ENCODE measurements at places on chromosomes 12 and 14.
A peak's percentile ranks its signal among the peaks of the same experiment; 100 is the strongest.

GRCh38 chr14:68624541-68625220 is 168.2 kb downstream of the ZFP36L1 start:
- no peak for DNase-seq

- DNase-seq = no peak
Observed at GRCh38 chr12:131815131-131815530, 13.1 kb upstream of the MMP17 start.

DNA sequence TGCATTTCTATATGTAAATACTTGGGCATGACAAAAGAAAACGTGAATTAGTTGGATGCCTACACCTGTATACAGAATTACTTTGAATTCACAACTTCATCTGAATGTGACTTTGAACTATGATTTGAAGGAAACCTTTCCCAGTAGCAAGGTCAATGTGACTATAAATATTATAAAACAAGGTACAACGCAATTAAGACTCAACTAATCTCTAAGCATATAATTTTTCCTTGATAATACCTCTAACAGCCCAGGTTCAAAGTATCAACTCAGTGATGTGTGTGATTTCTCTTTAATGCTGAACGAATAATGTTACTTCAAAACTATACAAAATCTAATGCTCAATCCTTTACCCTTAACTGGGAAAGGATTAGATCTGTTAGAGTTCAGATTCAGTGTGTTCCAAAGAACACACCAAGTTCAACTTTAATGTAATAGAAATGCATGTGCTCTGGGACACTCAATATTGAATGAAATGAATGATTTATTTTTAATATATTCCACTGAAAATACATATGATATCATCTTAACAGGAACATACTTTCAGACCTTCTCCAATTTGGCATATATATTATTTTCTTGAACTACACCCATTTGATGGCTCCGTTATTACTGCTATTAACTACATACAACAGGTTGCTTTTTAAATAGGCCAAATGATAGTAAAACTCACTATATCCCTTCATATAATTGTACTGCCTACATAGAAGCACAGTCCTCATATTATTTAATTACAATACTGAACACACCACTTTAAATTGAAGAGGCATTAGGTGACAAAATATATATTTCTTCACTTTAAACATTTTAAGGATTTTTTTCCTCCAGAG is 40.1 kb upstream of the MTERF2 start:
- DNase-seq = no peak

- peak; percentile 39 for DNase-seq
Observed at GRCh38 chr14:92582706-92583452, 69.3 kb downstream of the RIN3 start.

DNA sequence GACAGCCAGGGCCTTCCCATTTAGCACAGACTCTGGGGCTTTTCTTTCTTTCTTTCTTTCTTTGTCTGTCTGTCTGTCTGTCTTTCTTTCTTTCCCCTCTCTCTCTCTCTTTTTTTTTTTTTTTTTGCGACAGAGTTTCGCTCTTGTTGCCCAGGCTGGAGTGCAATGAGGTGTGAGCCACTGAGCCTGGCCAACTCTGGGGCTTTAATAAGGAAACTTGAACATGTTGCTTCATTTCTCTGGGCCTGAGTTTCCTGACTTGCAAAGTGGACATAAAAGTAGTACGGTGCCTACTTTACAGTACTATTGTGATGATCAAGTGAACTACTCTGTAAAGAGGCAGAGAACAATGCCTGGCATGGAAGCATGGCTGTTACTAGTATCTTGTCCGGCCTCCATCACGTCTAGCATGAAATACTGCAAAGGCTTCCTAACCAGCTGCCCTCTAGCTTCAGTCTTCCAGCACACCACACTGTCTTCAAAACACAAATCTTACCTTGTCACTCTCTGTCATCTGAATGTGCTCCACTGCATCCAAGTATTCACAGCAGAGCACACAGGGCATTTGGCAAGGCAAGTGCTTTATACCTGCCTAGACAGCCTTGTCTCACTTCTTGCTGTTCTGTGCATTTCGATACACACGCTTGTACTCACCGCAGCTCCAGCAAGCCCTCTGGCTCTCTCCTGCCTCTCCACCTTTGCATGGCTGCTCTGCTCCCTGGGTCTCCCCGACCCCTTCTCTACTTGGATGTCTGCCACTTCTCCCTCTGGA is 96.7 kb downstream of the IRF2BPL start:
- no peak for DNase-seq

DNA sequence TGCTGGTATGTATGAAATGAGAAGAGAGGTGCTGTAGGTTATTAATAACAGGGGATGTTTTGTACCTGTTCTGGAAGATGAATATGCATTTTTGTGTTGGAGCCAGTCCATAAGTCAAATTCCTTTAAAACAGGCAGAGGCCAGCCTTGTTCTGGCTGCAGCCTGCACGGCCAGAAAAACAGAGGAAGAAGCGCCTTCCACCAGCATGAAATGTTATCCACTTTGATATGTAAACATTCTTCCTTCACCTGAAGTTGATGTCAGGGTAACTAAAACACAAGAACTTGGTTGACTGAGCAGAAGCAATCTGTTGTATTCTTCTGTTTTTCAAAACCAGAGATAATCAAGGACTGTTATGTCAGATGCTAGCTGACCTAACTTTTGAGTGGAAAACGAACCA is 237.9 kb upstream of the PLEKHG7 start:
- DNase-seq = no peak

DNA sequence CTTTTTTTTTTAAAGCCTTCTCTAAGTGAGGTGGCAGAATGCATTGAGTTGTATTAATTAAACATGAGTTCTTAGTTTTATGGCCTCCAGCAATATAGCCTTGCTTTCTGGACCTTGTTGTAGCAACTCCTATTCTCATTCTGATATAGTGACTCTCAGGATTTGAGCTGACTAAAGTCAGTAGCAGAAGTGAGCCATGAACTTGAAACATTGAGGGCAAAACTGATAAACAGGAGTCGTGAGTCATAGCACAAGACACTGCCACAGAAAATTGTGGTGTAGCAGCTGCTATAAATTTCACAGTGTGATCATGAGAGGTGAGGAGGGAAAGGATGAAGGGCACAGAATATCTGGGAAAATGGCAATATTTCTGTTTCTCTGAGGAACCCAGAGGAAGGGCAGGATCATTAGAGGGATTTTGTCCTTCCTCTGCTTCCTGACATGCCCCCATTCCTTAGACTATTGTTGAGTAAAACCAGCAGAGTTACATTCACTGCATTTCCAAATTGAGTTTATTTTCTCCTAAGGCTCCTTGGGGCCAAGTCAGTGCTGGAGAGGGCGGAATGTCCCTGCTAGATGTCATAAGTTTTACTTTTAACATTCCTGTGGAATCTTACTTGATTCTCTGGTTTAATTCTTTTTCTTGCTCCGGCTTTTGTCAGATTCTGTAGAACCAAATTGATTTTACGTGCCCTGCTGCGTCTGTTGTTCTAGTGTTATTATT is 7.5 kb downstream of the KLRG1 start:
- no peak for DNase-seq

DNA sequence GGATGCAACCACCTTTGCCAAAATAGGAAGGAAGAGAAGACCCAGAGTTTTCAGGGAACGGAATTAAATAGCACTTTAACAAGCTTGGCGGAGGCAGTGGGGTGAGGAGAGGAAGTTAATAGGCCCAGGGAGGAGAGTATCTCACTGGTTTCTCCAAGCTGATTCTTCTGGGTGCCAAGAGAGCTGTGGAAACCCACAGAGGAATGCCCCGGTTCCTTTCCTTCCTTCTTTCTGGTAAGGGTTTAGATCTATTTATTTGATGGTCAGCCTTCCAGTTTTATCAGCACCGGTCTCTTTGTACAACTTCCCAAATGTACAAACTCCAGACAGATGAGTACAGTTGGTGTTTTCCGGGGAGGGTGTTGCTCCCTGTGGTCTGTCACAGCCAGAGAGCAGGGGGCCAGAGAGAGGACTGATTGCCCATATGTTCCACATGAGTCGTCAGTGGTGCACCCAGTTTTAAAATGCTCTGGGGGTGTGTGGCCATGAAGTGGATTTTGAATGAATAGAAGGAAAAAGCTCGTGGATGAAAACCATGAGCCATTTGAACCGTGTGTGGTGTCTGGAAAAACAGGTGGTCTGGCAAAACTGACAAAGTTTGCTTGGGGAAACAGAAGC is 26.6 kb downstream of the PRKCH start:
- peak; percentile 64 for DNase-seq

GRCh38 chr14:92274055-92274454 is 48.9 kb upstream of the SLC24A4 start:
- no peak for DNase-seq

GRCh38 chr12:100529756-100530350 is 43.6 kb upstream of the GAS2L3 start:
- no peak for DNase-seq

DNA sequence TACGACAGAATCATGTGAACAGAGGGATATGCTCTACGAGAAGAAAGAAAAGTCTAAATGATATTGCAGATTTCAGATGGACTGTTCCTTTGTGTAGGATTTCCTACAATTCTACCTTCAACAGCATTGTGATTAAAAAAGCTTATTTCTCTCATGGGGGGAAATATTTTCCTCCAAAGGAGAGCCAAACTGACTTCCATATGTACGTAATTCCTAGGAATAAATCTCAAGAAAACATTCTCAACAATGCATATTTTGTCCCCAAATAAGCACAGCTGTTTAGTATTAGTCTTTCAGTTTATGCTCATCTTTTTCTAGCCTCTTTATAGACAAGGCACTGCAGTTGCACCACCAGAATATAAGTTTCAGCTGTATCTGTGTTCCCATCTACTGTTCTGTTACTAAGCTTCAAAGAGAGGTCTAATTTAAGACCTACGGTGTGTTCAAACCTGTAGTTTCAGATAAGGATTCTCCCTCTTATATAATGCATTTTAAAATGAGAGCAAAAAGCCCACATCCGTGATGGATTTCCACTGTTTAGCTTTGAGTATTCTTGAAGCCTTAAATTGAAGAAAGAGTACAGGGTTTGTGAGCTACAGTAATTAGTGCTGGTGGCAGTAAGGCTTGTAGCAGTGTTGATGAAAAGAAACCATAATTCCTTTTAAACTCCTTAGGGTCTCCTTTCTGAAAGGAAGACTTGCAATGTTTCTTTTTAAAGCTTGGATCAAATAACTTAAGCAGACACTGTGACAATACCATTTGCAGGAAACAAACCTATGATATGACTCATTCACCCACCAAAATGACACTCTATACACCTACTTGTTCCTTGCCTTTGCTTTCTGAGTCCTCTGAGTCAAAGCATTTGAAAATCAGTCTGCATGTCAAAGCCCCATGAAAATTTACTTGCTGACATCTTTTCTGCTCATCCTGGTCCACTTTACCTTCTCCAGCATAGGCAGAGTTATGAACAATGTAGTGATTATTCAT is 754.1 kb downstream of the NOVA1 start:
- no peak for DNase-seq

DNA sequence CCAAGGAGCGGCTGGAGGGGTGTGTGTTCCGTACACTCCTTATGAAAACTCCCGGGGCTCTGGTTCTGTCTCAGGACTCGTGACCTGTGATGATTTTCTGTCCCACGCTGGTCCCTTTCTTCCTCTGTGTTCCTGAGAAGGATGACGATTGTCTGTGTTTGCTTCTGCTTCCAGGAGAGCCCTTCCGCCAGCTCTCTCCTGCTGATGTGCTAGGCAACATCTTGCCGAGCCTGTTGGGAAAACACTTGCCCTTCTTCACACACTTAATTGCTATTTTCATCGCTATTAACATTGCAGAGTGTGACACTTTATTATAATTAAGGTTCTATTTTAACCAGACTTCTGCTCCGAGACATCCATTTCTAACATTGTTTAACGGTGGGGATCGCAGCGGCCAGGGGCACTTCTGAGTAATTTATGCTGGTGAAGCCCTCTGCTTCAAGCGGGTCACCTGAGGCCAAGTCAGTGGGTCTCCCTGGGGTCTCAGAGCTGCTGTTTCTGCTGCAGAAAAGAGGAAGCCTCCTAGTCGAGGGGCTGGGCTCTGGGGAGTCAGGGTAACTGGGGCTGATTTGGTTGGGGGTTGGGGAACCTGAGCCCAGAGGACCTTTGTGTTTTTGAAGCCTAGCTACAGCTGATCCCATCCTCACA is 88.6 kb downstream of the PRMT8 start:
- DNase-seq = no peak

- no peak for DNase-seq
Observed at GRCh38 chr12:16324772-16325171, 22.7 kb upstream of the MGST1 start.

DNA sequence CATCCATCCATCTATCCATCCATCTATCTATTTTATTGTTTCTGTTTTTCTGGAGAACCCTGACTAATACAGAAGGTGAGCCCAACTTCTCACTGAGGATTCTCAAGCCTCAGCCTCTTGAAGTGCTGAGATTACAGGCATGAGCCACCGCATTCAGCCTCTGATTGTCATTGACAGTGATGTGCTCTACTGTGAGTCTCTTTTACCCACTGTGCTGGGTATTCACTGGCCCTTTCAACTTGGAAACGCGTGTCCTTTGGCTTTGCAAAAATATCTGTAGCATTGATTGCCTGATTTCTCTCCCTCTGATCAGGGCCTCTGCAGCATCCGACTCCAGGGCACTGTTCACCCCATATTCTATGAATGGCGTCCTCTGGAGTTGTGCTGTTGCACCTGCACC is 29.6 kb upstream of the TCL1B start:
- no peak for DNase-seq

- no peak for DNase-seq
Observed at GRCh38 chr12:42789808-42790760, 200.5 kb upstream of the PRICKLE1 start.

DNA sequence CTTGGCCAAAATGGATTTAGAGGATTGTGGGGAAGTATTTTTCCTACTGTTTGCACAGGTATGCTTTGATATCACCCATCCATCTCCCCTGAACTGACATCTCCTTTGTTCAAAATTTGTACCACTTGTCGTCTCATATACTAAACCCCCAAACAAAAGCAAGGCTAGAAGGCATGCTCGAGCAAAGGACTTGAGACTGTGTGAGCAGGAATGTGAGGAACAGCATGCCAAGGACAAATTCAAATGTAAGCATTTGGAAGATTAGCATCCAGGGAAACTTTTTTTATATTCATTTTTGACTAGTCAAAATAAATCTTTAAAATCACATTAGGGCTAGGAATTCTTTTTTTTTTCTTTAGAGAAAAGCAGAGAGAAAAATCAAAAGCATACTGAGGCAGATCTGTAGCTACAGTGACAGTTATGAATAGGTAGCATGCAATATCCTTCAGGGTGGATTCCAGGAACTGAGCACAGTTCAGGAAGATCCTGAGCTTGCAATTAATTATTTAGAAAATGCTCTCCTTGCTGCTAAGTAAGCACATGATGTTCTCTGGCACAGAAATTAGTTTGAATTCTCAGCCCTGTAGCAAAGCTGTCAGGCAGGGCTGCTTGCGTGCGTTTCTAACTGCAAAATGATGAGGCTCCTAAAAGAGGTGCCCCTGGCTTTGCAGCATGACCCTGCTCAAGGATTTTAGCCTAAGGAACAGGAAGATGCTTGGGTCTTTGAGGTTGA is 327.7 kb downstream of the LRIG3 start:
- no peak for DNase-seq

- no peak for DNase-seq
Observed at GRCh38 chr14:100602621-100603230, 15.5 kb upstream of the BEGAIN start.
